Hepatic stellate cell (primary cell): ENCODE measurements at places on chromosomes 13 and 19.

GRCh38 chr19:24060687-24061356 is 26.2 kb upstream of the ZNF254 start:
- no peak for DNase-seq

DNA sequence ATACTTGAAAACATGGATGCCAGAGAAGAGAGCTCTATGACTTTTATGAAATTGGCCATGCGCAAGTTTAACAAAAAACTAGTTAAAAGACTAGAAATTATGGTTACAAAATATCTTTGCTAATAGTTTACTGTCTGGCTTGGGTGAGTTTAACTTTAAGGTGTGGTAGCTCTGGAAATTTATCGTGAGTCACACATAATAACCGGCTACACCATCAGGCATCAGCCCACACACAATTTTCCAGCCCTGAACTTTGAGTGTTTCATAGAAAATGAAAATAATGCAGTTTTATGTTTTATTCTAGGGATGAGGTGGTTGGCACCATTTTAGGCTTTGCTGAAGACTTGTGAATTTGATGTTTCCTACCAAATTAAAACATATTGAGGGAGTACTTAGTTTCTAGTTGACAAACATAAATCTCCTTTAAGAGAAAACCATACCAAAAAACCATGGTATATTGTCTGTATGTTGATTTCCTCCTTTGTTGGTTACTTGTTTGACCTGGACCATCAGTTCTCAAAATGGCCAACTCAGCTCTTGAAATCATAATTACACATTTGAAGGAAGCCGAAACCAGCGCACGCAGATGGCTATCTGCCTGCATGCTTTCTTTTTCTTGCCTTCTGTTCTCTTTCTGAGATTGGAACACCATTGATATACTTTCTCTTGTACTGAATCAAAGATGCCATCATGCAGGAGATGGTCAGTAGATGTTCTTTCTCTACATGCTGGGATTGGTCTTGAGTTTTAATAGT is 125.1 kb downstream of the AKAP11 start:
- no peak for DNase-seq

DNA sequence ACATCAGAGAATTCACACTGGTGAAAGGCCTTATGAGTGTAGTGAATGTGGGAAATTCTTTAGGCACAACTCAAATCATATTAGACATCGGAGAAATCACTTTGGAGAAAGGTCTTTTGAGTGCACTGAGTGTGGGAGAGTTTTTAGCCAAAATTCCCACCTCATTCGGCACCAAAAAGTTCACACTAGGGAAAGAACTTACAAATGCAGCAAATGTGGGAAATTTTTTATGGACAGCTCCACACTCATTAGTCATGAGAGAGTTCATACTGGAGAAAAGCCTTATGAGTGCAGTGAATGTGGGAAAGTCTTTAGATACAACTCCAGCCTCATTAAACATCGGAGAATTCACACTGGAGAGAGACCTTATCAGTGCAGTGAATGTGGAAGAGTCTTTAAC is 10.1 kb downstream of the ZNF17 start:
- no peak for DNase-seq

GRCh38 chr19:28990522-28990921 is 222.4 kb downstream of the UQCRFS1 start:
- DNase-seq = no peak

DNA sequence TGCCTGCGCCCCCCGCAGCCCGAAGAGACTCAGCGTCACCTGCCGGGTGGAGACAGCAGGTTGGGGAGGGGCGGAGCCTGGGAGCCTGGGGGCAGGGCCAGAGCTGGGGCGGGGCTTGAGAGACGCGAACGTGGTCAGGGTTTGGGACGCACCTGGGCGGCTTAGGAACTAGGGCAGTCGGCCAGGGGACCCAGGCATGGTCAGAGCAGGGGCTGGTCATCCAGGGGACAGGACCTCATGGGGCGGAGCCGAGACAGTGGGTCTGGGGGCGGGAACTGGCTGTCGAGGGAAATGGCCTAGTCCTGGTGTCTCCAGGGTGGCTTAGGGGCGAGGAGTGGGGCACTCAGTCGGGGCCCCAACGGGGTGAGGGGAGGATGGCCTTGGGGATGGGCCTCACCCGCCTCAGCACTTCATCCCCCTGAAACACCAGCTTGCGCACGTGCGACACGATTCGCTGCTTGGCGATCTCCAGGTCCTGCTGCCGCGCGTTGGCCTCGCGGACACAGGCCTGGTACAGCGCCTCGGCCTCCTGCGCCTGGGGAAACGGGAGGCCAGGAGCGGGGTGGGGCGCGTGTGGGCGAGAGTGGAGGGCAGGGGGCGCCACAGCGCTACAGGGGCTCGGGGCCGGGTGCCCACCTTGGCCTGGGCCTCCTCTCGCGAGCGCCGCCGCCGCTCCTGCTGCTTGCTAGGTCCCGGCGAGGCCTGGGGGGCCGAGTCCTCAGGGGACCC is 5.8 kb downstream of the GMIP start:
- DNase-seq = no peak

GRCh38 chr13:66781241-66781640 is 448.9 kb downstream of the PCDH9 start:
- no peak for DNase-seq

GRCh38 chr19:14370169-14370939 is 10.9 kb upstream of the ADGRE5 start:
- DNase-seq = no peak

GRCh38 chr13:24997367-24997967 is 98.5 kb upstream of the PABPC3 start:
- DNase-seq = peak; percentile 14

DNA sequence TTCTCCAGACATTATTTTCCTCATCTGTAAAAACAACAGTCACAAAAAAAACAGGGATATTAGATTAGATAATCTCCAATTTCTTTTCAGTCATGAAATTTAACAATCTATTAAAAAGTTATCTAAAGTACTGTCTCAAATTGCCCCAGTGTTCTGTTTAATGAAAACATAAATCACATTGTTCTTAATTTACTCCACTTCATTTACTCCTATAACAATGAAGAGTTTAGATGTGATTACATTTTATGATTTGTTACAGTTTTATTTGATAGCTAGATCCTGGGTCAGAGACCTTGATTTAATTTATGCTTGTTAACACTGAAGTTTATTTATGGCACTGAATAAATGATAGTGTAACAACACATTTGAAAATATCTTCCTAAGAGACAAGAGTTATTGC is 230.2 kb upstream of the TRPC4 start:
- no peak for DNase-seq

DNA sequence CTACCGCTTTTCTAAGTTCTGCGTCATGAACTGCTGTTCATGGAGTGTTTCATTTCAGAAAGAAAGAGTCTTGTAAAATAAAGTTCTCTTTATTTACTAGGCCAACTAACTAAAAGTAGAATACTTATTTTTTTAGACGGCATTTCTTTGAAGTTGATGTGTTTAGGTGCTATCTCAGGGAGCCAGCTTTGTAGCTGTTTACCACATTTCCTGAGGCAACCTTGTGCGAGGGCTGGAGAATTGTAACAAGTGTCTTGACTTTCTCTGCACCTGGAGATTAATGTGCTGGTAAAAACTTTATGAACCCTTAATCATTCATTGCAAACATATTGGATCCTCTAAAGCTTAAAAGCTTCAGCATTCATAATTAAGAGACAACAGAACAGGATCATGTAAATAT is 229.3 kb downstream of the GPC6 start:
- DNase-seq = no peak

- DNase-seq = no peak
These were observed 62.6 kb downstream of the UFM1 start for GRCh38 chr13:38412266-38412665.

- DNase-seq = no peak
These were observed 2.4 kb downstream of the SAE1 start for GRCh38 chr19:47133021-47133471.

- DNase-seq = no peak
These were observed 752 bp downstream of the RPL18A start for GRCh38 chr19:17860331-17860992.

DNA sequence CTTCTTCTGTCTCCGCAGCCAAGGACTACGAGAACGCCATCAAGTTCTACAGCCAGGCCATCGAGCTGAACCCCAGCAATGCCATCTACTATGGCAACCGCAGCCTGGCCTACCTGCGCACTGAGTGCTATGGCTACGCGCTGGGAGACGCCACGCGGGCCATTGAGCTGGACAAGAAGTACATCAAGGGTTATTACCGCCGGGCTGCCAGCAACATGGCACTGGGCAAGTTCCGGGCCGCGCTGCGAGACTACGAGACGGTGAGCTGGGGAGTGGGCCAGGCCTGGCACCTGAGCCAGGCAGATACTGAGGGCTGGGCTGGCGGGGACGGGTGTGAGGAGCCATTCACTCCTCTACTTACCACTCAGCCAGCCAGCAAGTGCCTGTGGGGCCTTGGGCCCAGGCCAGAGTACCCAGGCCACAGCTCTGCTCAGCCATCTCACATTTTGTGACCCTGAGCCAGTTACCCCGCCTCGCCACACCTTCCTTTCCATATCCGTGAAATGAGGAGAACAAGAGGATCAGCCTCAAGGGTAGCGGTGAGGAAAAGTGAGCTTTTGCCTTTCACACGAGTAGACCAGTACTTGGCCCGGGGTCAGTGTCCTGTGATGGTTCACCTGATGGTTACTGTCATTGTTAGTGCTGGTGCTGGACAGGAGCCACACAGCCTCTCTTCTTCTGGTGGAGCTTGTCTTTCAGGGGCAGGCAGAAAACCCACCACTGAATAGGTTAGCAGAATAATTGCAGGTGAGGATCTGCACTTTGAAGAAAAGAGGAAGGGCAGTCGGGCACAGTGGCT is 7.0 kb downstream of the PPP5C start:
- DNase-seq = no peak

GRCh38 chr19:16379521-16380313 is 55.1 kb downstream of the KLF2 start:
- DNase-seq = no peak

GRCh38 chr13:29791997-29792780 is 58.2 kb downstream of the UBL3 start:
- DNase-seq = no peak

- DNase-seq = no peak
These were observed 35.1 kb downstream of the GJA3 start for GRCh38 chr13:20125783-20126165.

- DNase-seq = no peak
These were observed at the start of gene CSNK1G2 for GRCh38 chr19:1941146-1942077. Gene CSNK1G2 (plus strand): TSS chr19:1941172. CDS start chr19:1969773, 28,601 bp downstream.

DNA sequence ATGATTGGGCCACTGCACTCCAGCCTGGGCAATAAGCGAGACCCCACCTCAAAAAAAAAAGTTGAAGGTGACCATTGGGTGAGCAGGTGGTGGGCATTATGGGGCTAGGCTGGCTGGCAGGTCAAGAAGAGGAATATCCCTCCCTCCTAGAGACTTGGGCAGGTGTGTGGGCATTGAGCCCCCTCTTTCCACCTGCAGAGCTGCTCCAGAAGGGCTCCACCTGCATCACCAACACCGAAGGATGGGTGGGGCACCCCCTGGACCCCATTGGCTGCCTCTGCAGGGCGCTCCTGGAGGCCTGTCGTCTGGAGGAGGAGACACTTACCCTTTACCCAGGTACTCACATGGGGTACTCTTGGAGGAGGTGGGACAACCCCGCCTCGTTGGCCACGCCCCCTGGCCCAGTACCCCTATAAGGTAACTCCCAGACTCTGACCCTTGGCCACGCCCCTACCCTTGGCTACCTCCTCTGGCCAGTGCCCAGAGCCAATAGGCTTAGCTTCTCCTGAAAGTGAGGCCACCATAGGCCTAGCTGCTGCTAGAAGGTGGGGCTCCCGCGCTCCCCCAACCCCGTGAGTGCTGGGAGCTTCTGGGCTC is 21.9 kb downstream of the ZSWIM4 start:
- DNase-seq = no peak

- DNase-seq = no peak
These were observed 169.0 kb downstream of the TBC1D4 start for GRCh38 chr13:75312884-75313520.

DNA sequence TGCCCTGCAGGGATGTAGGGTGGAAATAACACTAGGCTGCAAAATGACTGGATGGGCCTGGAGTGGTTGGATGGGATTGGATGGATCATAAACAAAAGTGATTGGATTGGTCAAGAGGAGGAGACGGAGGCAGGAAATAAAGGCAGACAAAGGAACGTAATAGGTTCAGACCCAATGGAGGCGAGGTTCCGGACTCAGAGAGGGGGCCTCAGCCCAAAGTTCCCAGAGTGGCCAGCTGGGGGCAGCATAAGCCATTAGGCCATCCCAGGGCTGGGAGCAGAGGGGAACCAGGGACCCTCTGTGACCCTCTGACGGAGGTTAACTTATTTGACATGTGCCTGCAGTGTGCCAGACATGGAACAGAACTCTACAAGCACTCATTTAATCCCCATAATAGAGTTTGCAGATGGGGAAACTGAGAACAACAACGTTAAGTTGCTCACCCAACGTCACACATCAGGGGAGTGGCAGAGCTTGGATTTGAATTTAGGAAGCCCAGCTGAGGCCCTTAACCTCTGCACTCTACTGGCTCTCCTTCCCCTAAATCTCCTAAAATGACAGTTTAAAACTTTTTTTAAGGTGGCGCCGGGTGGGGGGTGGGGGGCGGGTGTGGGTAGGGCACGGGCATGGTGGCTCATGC is 15.3 kb upstream of the MAP1S start:
- DNase-seq = no peak

- peak; percentile 98 for DNase-seq
These were observed 17.3 kb upstream of the LRP3 start for GRCh38 chr19:33176670-33177416.

DNA sequence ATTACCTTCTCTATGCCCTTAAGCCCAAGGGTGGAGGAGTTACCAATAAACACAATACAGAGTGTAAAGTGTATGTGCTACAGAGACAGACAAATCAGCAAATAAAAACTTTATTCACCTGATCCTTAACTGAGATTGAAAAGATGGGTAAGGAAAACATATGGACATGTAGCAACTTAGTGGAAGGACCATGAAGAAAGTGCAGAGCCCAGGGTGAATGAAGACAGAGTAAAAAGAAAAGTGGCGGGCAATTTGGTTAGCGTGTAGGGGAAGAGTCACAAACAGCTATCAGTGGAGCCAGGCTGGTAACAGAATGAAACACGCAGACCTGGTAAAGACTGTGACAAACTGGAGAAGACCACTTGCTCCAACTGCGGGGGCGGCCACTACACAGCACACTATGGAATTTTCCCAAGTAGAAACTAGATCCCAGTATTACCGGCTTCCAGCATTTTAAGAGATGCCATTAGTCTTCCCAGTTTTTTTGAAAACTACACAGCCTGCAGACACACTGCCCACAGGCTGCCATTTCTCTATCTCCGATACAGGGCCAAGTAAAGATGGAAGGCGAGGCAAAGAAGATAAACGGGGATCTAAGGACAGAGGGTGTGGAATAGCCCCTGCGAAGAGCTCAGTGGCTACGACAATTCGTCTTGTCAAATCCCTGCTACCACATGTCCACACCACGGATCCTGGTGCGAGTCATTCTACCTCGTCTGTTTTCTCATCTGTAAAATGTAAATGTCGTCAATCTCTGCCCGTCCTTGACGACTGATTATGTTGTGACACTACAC is 1.2 kb downstream of the UQCRFS1 start:
- peak; percentile 22 for DNase-seq
